Stimulated activated CD8-positive, alpha-beta memory T cell treated with anti-CD3 and anti-CD28 coated beads, Interleukin-15, amount 100 ng/mL, for 1 hour (primary cell): ENCODE measurements at places on chromosomes 7 and 10.

- DNase-seq: no peak
These were observed 32.8 kb upstream of the VIPR2 start for GRCh38 chr7:159177284-159177953.

- no peak for DNase-seq
These were observed 91.8 kb downstream of the ZMYND11 start for GRCh38 chr10:227014-227413.

DNA sequence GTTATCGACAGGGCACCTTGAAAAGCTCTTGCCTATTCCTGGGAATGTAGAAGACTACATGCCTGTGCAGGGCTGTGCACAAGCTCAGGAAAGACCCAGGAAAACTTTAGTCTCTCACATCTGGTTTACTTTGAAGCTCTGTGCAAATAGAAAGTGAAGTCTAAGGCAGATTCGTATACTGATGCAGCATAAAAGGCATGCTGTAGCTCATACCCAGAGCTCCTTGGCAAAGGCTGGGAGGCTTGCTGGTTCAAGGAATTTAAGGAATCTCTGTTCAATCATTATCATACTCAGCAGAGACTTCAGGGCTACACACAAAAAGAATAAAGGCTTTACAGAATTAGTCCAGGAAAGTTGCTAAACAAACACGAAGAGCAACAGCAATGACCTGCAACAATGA, 192.0 kb downstream of the OTUD1 start:
- no peak for DNase-seq

DNA sequence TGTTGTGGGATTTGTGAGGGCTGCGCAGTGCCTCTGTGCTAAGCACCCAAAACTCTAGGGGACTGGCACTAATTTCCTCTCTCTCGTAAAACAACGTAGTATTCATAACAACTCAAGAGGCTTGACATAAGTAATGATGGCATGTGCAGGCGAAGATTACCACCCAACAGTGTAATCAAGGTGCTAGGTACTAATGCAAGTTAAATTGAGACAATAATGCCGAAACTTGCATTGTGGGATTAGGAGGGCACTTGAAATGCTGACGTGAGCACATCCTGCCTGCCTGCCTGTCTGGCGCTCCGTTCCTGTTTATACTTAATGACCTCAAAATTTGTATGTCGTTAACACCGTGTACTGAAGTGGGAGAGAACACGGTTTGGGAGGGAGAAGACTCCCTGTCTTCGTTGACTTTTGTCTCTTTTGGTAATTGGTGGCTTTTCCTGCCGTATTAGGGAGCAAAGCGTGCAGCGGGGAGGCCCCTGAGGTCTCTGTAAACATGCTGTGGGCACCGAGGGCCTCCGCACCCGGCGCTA, 139.0 kb downstream of the MGMT start:
- no peak for DNase-seq

DNA sequence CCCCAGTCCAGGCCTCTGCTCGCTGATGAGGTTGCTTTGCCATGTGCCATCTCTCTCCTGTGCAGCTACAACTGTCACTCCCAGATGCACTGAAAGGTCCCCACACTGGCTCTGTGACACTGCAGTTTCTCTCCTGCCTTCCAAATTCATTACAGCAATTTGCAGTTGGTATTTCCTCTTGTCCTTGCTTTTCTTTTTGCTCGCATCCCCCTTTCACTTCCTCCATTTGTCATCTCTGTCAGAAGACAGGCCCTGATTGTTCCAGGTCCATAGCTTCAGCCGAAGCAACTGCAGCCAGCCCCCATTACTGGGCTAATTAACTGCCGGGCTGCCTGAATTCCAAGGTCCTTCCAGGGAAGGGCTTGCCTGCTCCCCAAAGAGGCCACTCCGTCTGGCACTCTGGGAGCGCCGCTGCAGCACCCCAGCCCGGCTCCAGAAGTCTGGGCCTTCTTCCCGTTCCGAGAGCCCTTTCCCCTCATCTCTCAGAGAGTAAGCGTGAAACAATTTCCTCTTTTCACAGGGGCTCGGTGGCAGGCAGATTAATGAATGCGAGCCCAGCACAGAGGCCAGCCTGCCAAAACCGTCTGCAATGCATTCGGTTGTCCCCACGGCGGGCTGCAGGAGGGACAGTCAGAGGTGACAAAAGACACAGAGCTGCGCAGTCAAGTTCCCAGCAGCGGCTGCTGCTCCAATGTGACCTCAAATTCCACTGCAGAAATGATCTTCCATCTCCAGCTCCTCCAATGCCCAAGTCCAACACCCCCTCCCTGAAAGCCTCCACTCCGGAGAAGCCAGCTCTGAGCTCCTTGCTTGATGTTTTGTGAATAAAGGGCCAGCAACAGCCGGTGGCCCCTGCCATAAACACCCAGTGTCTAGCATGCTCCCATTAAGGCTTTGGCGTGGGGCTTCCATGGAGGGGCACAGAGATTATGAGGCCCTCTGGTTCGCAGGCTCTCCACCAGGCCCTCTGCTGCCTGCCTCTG, 279.4 kb upstream of the HABP2 start:
- DNase-seq: no peak

- DNase-seq: no peak
These were observed 144.2 kb upstream of the VSTM2A start for GRCh38 chr7:54397836-54398612.
